ENCODE measurements at places on chromosomes 3 and 15. TPM values are rescaled to one million over a fixed set of nuclear protein-coding genes. Genes with fewer than 3 reads are reported as not detected.

- no peaks in the 10 kb centered on the region for H3K4me1 ChIP-seq
- H3K27me3 ChIP-seq, result no peaks in the 10 kb centered on the region
- peaks cover 4% of the 10 kb centered on the region for H3K36me3 ChIP-seq
These were observed 16.1 kb downstream of the ZNF106 start for GRCh38 chr15:42474827-42475226.

- no peak overlapping the region for H3K27ac ChIP-seq
- H3K4me1 ChIP-seq, result peaks cover 11% of the 10 kb centered on the region
- peaks cover 10% of the 10 kb centered on the region for H3K36me3 ChIP-seq
- no peaks in the 10 kb centered on the region for H3K27me3 ChIP-seq
- no peak for DNase-seq
These were observed 50.6 kb downstream of the SERP1 start for GRCh38 chr3:150495563-150496168.

DNA sequence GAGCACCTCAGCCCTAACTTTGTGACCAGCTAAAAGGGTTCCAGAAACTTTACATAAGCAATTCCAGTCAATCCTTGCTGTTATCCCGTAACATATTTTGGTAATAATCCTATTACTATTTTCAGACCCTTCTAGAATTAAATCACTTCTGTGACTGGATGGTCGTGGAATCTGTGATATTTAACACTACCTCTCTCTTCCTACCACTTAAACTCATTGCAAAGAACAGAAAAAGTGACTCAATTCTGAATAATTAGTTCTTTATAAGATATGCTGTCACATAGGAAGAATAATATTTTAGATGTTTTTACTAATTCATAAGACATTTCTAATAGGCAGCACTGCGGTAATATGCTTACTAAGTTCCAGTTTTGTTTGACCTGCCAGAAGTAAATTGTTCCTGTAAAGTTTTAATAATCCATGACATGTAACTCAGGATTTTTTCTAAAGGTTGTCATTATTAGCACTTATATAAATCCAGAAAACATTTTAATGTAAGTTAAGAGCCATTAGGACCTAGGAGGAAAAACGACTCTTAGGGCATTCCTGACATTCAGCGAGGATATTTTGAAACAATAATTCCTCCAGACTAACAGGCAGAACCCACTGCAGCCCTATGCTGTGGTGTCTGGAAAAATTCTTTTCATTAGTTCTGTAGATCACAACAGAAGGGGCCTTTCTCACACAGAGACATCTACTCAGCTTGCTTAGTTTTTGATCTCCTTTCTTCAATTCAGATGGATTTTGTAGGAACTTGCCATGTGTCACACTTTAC, 113.3 kb upstream of the MBNL1 start:
- DNase-seq, result no peak
- no peak overlapping the region for H3K27ac ChIP-seq
- no peak overlapping the region for H3K4me3 ChIP-seq
- no peaks in the 10 kb centered on the region for H3K36me3 ChIP-seq
- H3K27me3 ChIP-seq, result no peaks in the 10 kb centered on the region

DNA sequence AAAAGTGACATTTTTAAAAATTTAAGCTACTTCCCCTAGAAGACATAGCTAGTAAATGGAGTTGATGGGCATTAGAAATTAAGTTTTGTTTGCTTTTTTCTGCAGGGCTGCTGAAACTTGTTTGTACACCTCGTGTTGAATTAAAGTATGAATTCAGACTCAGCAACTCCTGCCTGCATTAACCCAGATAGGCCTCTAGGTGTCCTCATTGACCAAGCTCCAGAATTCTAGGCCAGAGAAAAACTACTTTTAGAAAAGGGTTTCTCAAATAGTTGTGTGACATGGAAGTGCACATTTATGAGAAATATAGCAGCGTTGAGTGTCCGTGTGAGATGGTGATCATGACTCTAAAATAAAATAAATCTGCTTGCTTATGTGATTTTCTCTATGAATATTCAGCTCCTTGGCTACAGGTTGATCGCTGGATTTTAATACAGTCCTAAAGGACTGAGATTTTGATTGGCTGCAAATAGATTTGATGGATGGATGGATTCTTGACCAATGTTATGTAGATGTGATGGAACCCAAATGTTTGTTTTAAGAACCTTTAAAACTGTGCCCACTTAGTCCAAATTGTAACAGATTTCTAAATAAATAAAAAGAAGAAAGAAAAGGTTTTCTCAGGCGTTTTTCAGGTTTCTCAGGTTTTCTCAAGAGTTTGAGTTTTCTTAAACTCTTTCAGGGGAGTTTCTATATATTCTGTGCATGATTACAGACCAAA, 39.4 kb upstream of the LMOD3 start:
- H3K4me1 ChIP-seq, result peaks cover 16% of the 10 kb centered on the region
- H3K27me3 ChIP-seq, result no peaks in the 10 kb centered on the region
- no peak overlapping the region for H3K4me3 ChIP-seq
- H3K27ac ChIP-seq, result no peak overlapping the region
- DNase-seq, result no peak

DNA sequence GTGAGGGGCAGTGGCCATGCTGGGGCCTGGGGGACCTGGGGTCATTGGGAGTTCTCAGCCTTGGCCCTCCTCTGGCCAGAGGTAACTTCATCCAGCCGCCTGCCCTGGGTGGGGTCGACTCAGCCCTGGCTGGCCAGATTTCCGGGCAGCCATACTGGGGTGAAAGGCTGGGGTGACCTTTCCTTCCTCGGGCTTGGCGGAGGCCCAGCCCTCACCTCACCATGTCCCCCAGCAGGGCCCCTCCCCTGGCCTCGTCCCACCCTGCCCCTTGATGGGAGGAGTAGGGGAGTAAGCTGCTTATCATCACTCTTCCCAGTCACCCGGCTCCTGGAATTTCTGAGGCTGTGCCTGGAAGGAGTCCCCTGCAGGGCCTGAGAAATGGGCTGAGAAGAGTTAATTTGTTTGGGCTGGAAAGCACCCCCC, 5.4 kb downstream of the SEMA3F start:
- H3K4me3 ChIP-seq, result no peak overlapping the region
- peaks cover 54% of the 10 kb centered on the region for H3K4me1 ChIP-seq
- H3K27me3 ChIP-seq, result peaks cover 6% of the 10 kb centered on the region
- no peak overlapping the region for H3K27ac ChIP-seq
- no peak for DNase-seq

- no peaks in the 10 kb centered on the region for H3K36me3 ChIP-seq
- no peak for DNase-seq
- H3K27ac ChIP-seq, result no peak overlapping the region
- no peak overlapping the region for H3K4me3 ChIP-seq
- H3K27me3 ChIP-seq, result peaks cover 26% of the 10 kb centered on the region
These were observed 6.3 kb upstream of the HEXA start for GRCh38 chr15:72382146-72382545.

- no peak for DNase-seq
- H3K4me1 ChIP-seq, result no peaks in the 10 kb centered on the region
- H3K4me3 ChIP-seq, result no peak overlapping the region
- H3K27ac ChIP-seq, result no peak overlapping the region
- H3K36me3 ChIP-seq, result no peaks in the 10 kb centered on the region
These were observed 474.7 kb upstream of the IL12A start for GRCh38 chr3:159513867-159514380.

DNA sequence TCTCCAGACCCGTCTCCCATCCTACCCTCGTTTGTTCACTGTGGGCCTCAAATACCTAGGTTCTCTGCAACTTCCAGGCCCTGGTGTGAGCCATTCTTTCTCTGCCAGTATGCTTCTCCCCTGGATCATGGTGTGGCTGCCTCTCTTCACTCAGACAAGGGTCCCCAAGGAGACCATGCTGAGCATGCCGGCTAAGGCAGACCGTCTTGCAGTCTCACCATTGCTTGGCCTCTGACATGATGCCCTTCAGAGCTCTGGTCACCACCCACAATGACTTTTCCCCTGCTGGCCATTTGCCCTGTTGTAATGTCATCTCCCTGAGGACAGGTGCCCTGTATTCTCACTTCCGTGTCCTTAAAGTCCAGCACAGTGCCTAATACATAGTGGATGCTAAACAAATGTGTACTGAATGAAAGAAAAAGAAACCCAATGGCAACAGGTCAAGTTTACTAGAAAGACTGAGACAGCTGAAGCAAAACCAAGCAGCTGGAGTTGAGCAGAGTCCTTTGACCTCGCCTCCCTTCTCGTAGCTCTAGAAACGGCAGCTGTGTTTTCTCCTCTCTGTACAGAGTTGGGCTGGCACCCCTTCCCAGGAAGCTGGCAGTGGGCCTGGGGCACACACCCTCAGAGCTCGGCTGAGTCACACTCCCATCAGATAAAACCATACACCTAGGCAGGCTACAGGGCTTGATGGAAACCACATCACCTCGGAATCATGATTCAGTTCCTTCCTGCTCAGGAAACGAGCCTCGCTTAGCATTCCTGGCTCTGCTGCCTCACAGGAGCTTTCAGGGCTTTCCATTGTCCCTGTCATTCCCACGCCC, 8.6 kb downstream of the TLR9 start:
- no peak for DNase-seq
- H3K4me1 ChIP-seq, result peaks cover 6% of the 10 kb centered on the region
- no peak overlapping the region for H3K4me3 ChIP-seq
- H3K27ac ChIP-seq, result peak overlapping the region; percentile 1
- H3K36me3 ChIP-seq, result peaks cover 38% of the 10 kb centered on the region

GRCh38 chr15:95519887-95520286, 810.6 kb upstream of the NR2F2 start:
- no peaks in the 10 kb centered on the region for H3K36me3 ChIP-seq
- H3K4me1 ChIP-seq, result peaks cover 5% of the 10 kb centered on the region
- no peak overlapping the region for H3K4me3 ChIP-seq
- DNase-seq, result no peak

LTK gene
- 0.27 TPM for total RNA-seq

ARNT2 gene
- 5.0 TPM for total RNA-seq

SPTBN5 gene
- 2.0 TPM for total RNA-seq

FHIT gene
- total RNA-seq, result 7.1 TPM

BOC gene
- total RNA-seq, result 6.6 TPM
